ENCODE measurements at places on chromosomes 2 and 18. TPM values are rescaled to one million over a fixed set of nuclear protein-coding genes. Genes with fewer than 3 reads are reported as not detected.
A peak's percentile ranks its signal among the peaks of the same experiment; 100 is the strongest.

DNA sequence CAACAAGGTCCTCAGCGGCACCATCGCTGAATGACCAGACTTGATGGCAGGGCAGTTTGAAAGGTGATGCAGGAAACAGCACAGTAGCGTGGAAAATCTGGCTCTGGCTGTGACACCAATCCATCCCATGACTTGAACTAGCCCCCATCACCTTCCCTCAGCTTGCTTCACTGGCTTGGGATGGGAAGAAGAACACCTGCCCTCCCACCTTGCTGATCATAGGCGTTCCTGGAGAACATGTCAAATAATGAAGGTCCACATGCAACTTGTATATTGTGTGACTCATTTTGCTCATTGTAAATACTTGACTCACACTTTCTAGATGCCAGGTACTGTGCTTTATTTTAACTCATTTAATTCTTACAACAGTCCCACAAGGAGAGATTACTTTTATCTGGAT lies 292.4 kb upstream of the SPRED2 start:
- H3K36me3 ChIP-seq, result no peaks in the 10 kb centered on the region
- no peak for DNase-seq
- H3K4me3 ChIP-seq, result no peak overlapping the region
- no peak overlapping the region for H3K27ac ChIP-seq
- no peaks in the 10 kb centered on the region for H3K27me3 ChIP-seq
- H3K4me1 ChIP-seq, result no peaks in the 10 kb centered on the region

DNA sequence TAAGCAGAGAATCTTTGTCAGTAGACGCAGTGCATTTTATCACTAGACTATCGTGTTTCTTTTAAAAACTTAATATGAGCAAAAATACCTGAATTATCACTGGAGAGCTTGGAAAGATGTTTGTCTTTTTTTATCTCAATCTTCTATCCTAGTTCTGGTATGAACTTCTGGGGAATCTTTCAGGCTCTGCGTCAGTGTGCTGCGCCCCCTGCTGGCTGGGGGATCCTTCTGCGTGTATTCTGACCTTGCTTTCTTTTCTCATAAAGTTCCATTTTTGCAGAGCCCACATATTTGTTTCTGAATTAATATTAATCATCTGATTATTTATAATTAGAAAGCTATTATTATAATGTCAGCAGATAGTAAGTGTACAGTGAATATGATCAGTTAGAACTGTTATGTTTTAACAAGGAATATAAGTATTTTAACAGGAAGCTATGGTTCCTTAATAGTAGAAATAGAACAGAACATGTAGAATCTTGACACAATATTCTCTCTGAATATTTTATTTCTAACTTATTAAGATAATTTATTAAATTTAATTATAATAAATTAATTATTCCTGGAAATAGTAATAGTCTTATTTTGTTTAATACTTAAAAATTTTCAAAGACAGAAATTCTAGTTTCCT lies 945.0 kb upstream of the CRIM1 start:
- DNase-seq, result no peak
- H3K4me1 ChIP-seq, result no peaks in the 10 kb centered on the region
- H3K4me3 ChIP-seq, result no peak overlapping the region
- no peaks in the 10 kb centered on the region for H3K36me3 ChIP-seq
- H3K27ac ChIP-seq, result no peak overlapping the region

- H3K36me3 ChIP-seq, result no peaks in the 10 kb centered on the region
- no peaks in the 10 kb centered on the region for H3K4me1 ChIP-seq
- DNase-seq, result no peak
- no peak overlapping the region for H3K4me3 ChIP-seq
Observed at GRCh38 chr18:30988440-30988839, 54.1 kb downstream of the DSC3 start.

DNA sequence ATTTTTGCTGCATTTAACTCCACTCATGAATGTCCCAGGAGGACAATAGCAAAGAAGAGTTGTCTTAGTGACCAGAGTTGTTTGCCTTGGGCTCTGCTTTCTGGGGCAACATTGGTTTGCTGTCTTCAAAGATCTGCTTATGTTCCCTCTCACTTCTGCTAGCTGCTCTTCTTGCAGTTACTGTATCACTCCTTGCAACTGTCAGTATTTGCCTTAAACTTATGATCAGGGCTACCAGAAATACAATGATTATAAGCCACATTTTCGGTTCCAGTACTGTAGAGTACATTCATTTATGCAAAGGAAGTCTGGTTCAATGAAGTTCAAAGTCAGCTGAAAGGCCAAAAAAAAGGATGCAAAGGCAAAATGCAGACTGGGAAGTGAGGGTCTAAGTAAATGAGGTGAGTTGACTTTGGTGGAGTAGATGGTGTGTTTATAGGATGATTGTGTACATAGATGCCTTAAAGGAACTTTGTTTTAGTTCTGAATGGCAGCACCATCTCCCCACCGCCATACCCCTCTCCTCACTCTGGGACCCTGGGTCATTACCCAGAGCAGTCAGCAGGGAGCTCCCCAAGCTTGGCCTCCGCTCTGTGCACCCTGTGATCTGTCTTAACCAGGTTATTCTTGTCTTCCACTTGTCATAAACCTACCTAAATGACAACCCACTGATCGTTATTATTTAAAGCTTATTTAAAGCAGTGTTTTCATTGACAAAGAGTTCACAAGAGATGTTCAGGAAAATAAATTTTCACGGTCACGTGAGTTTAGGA lies 236.0 kb downstream of the DOK6 start:
- H3K27ac ChIP-seq, result no peak overlapping the region
- H3K4me3 ChIP-seq, result no peak overlapping the region
- no peaks in the 10 kb centered on the region for H3K36me3 ChIP-seq
- H3K4me1 ChIP-seq, result no peaks in the 10 kb centered on the region

DNA sequence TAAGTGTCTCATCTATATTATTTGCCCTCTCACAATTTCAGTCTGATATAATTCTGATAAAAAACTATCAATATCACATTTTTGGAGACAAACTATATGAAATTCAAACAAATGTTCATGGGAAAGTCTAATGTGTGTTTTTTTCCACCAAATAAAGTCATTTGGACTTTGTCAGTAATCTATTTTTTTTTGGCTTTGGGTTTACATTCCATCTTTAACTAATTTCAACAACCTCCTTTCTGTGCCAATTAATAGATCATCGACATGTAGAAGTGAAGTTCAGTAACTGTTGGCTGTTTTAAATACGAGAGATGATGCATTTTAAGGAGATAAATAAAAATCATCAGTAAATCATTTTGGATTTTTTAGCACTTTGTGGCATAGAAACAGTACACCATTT lies 1623.0 kb upstream of the ACVR2A start:
- H3K36me3 ChIP-seq, result no peaks in the 10 kb centered on the region
- no peaks in the 10 kb centered on the region for H3K27me3 ChIP-seq
- no peak overlapping the region for H3K4me3 ChIP-seq
- no peak for DNase-seq

DNA sequence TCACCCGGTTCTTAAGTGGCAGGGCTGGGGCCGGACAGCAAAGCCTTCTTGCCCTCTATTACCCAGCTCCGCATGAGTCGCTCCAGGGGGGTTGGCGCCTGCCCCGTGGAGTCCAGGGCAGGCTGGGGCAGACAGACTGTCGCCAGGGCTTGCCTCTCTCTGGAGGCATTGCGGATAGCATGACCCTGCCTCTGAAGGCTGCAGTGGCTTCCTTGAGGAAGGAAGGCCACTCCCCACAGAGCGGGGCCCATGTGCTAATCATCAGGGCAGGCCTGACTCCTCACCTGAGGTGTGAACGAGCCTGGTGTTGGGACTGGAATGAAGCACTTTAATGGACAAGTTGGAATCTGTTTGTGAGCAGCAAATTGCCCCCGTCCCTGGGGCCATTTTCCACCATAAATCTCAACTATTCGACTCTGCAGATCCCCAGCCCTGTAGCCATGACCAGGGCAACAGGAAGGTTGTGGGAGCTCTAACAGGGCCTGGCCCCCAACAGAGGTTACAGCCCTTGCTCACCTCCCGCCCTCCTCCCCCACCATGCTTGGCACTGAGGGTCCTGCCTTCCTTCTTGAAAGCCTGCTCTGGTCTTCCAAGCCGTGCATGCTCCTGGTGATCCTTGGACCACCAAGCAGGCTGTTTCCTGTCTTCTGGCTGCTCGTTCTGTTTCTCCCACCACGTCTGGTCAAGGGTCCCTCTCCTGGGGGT lies 144.9 kb upstream of the HAAO start:
- H3K4me1 ChIP-seq, result peaks cover 7% of the 10 kb centered on the region
- no peaks in the 10 kb centered on the region for H3K36me3 ChIP-seq
- H3K27me3 ChIP-seq, result no peaks in the 10 kb centered on the region
- H3K4me3 ChIP-seq, result no peak overlapping the region
- peak; percentile 34 for DNase-seq

GRCh38 chr18:30404422-30404821 lies 638.1 kb downstream of the DSC3 start:
- H3K27me3 ChIP-seq, result no peaks in the 10 kb centered on the region
- H3K36me3 ChIP-seq, result no peaks in the 10 kb centered on the region
- H3K4me1 ChIP-seq, result no peaks in the 10 kb centered on the region
- no peak for DNase-seq

DNA sequence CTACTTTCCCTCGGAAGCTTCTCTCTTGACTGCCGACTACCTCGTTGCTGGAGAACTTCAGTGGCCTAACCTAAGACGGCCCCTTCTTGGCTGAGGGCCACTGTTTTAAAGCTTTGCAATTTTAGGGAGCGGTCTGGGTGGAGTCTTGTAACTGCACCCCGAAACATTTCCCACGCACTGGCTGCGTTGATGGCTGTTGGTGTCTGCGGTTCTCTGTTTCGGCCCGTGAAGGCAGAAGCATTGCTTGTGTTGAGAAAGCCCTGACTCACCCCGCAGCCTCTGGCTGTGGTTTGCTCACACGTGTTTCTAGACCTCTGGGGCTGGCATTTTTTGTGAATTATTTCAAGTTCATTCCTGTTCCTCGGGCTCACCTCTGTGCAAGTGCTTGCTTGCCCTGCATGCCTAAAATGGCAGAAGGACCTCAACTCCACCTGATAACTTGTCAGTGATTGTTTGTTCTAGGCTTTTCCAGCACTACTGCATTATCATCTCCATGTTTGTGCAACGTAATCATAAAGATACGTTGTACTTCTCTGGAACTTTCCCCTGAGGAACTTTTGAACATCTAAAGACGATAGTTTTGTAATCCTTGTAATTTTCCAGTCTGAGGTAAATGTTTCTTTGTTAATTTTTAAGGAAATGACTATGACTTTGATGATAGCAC lies 94.2 kb upstream of the DLX2 start:
- H3K36me3 ChIP-seq, result no peaks in the 10 kb centered on the region
- no peaks in the 10 kb centered on the region for H3K27me3 ChIP-seq
- no peak overlapping the region for H3K4me3 ChIP-seq
- peak; percentile 50 for DNase-seq

DNA sequence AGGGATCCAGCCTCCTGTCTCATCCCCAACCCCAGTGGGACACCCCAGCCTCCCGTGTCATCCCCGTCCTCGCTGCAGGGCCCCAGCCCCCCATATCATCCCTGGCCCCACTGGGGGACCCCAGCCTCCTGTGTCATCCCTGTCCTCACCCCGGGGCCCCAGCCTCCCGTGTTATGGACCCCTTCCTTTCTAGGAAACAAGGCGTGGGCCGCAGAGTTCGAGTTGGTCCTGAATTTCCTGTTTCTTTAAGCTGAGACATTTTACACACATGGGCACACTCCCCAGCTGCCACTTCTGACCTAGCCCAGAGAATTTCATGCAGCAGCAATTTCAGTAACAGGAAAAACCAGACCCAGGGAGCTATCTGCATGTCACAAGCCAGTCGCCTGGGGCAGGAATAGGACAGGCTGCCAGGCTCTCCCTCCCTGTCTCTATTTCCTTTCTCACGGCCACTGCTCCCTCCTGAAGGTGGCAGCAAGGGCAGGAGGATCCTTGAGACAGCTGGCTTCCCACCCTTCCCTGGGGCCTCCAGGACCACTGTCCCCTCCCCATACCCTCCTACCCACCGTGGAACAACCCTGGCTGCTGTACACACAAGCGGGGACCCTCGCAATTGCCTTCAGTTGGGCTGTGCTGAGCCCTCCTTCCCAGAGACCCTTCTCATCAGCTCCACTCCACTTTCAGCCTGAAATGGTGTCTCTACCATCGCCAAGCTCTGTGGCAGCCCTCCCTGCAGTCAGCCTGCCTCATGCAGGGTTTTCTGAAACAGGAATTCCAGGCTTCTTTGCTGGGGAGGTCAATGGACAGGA lies 141.9 kb upstream of the ID2 start:
- no peaks in the 10 kb centered on the region for H3K27me3 ChIP-seq
- H3K4me1 ChIP-seq, result peaks cover 26% of the 10 kb centered on the region
- H3K36me3 ChIP-seq, result no peaks in the 10 kb centered on the region
- peak; percentile 55 for DNase-seq
- H3K27ac ChIP-seq, result no peak overlapping the region
- no peak overlapping the region for H3K4me3 ChIP-seq

GRCh38 chr2:45002686-45003085 lies 6.6 kb downstream of the SIX2 start:
- DNase-seq, result peak; percentile 52
- H3K36me3 ChIP-seq, result peaks cover 4% of the 10 kb centered on the region
- no peak overlapping the region for H3K27ac ChIP-seq
- no peak overlapping the region for H3K4me3 ChIP-seq
- H3K27me3 ChIP-seq, result peaks cover 8% of the 10 kb centered on the region
- H3K4me1 ChIP-seq, result peaks cover 9% of the 10 kb centered on the region

- no peak overlapping the region for H3K27ac ChIP-seq
- no peaks in the 10 kb centered on the region for H3K27me3 ChIP-seq
- H3K36me3 ChIP-seq, result peaks cover 11% of the 10 kb centered on the region
- H3K4me3 ChIP-seq, result no peak overlapping the region
- H3K4me1 ChIP-seq, result no peaks in the 10 kb centered on the region
Observed at GRCh38 chr2:74089816-74090745, 57.6 kb downstream of the BOLA3 start.

DNA sequence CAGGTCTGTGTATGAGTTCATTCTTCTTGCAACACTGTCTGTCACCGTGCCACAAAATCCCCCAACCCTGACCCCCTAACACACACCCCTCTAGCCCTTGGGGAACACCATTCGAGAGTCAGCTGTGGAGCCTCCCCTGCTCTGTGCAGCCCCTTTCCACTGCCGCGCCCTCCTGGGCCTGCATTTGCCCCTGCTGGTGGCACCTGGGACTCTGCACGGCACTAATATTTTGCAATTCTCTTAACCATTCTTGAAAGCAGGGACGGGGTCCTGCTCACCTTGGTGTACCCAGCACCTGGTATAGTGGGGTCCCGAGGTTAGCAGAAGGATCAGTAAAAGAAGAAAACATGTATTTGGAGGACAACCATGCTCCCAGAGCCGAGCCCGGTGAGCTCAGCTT lies 124.0 kb downstream of the HDAC4 start:
- peaks cover 45% of the 10 kb centered on the region for H3K4me1 ChIP-seq
- DNase-seq, result no peak
- peak overlapping the region; percentile 99 for H3K27ac ChIP-seq
- no peak overlapping the region for H3K4me3 ChIP-seq
- H3K36me3 ChIP-seq, result no peaks in the 10 kb centered on the region

Gene RPL31
- 760 TPM for total RNA-seq

Gene CCDC141
- not detected for total RNA-seq

Gene CCDC85A
- total RNA-seq, result 0.29 TPM

Gene THSD7B
- under 0.01 TPM for total RNA-seq

Gene ANKRD29
- total RNA-seq, result 20.9 TPM

Gene LHCGR
- total RNA-seq, result not detected

Gene SERPINB7
- 0.36 TPM for total RNA-seq

Data from osteoblast (primary cell).